ENCODE measurements at places on chromosomes 12 and 14. TPM values are rescaled to one million over a fixed set of nuclear protein-coding genes. Genes with fewer than 3 reads are reported as not detected.
A peak's percentile ranks its signal among the peaks of the same experiment; 100 is the strongest.

DNA sequence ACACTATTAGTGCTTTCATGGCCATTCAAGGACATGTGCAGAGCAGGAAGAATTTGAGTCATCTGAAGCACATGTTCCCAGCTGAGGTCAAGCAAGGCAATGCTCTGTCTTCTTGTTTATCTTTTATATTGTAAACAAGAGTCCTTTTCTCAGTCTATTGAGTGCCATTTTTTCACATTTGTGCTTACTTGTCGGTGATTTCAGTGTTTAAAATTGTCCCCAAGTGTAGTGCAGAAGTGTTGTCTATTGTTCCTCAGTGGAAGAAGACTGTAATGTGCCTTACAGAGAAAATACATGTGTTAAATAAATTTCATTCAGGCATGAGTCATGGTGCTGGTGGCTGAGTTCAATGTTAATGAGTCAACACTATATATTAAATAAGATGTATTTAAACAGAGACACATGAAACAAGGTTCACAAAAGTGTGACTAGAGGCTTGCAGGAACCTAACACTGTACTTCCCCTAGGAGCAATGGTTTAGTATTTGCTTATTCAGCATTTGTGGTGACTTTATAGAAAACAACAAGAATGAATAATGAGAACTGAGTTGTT, 391.1 kb downstream of the LRIG3 start:
- no peaks in the 10 kb centered on the region for H3K36me3 ChIP-seq
- no peak for DNase-seq
- no peak overlapping the region for H3K4me3 ChIP-seq

- no peak overlapping the region for H3K27ac ChIP-seq
- no peaks in the 10 kb centered on the region for H3K27me3 ChIP-seq
- H3K4me1 ChIP-seq: no peaks in the 10 kb centered on the region
- no peak overlapping the region for H3K4me3 ChIP-seq
These were observed 1.3 kb upstream of the WASHC3 start for GRCh38 chr12:102063069-102063468.

DNA sequence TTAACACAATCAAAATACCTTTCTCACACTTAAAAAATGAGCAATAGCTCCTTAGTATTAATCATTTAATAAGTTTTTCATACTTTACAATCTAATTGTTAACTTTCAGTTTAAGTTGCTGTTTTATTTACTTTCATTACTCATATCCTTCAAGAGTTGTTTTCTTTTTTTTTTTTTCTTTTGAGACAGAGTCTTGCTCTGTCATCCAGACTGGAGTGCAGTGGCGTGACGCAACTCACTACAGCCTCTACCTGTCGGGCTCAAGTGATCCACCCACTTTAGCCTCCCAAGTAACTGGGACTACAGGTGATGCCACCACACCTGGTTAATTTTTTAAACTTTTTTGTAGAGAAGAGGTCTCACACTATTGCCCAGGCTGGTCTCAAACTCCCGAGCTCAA, 16.1 kb downstream of the ZBTB1 start:
- no peaks in the 10 kb centered on the region for H3K36me3 ChIP-seq

- H3K27ac ChIP-seq: peak overlapping the region; percentile 16
- peak; percentile 48 for DNase-seq
- H3K27me3 ChIP-seq: no peaks in the 10 kb centered on the region
- H3K36me3 ChIP-seq: no peaks in the 10 kb centered on the region
These were observed 636 bp downstream of the DUSP6 start for GRCh38 chr12:89351489-89352241.

GRCh38 chr14:64213086-64213485, 81.1 kb downstream of the ESR2 start:
- H3K4me3 ChIP-seq: no peak overlapping the region
- peaks cover 22% of the 10 kb centered on the region for H3K4me1 ChIP-seq
- DNase-seq: no peak
- no peak overlapping the region for H3K27ac ChIP-seq
- H3K27me3 ChIP-seq: no peaks in the 10 kb centered on the region

DNA sequence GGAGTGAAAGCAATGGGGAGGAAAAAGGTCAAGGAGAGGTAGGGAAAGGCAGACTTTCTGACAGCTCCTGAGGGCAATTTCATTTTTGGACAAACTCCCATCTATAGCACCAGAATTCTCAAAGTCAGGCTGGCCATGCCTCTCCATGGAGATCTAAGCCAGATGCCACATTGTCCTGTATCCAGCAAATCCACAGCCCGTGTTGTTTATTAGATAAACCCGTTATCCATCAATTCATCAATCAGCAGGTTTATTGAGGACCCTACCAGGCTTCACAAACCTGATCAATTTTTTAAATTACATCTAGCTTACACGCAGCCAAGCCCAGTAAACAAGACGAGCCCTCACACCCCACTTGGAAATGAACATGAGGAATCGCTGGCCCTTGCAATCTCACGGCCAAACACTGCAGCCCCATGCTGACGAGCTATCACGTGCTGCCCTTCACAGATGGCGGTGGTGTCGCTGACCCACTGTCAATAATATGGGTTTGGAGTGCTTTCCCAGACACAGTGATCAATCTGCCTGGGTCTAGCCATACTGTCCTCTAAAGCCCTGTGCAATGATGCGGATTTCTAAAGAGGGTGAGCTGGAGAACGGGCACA, 332.9 kb downstream of the DPF3 start:
- no peaks in the 10 kb centered on the region for H3K4me1 ChIP-seq
- H3K4me3 ChIP-seq: no peak overlapping the region
- H3K36me3 ChIP-seq: no peaks in the 10 kb centered on the region
- H3K27me3 ChIP-seq: no peaks in the 10 kb centered on the region
- DNase-seq: no peak

GRCh38 chr12:64566122-64566521, 44.2 kb upstream of the RASSF3 start:
- no peaks in the 10 kb centered on the region for H3K36me3 ChIP-seq
- H3K4me3 ChIP-seq: no peak overlapping the region
- H3K27ac ChIP-seq: no peak overlapping the region

Gene SLC17A8
- 0.34 TPM for total RNA-seq

DNA sequence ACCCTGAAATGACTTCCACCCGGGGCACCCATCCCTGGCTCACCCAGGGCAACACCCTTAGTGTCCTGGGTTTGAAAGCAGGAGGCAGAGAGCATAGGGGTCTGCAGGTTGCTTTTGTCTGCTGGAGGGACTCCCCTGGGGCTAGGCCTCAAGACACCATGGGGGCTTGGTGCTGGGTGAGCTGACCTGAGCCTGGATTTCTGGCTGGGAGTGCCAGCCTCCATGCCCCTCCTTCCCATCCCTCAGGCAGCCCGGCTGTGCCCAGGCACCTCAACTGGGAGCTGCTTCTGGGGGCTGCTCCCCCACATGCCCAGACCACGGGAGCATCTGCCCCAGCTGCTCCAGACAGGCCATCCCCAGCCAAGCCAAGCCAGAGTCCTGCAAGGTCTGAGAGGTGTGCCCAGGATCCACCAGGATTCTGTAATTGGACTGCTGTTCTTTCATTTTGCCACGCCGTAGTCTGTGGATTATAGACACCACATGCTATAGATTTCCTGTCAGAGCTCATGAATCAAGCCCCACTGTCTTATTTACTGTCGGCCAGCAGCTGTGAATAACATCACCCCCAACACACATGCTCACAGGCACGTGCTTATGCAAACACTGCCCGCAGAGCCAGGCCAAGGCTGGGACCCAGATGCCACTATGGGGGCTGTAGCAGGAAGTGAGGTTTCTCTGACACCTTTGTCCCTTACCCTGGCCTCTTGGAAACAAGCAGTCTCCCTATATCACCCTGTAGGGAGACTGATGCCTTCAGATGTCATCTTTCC, 29.4 kb upstream of the ESRRB start:
- H3K36me3 ChIP-seq: no peaks in the 10 kb centered on the region
- H3K4me1 ChIP-seq: no peaks in the 10 kb centered on the region
- no peak overlapping the region for H3K4me3 ChIP-seq

Gene GYS2
- not detected for total RNA-seq

GRCh38 chr12:113740699-113741098, 225.4 kb downstream of the RBM19 start:
- DNase-seq: no peak
- no peak overlapping the region for H3K27ac ChIP-seq
- no peak overlapping the region for H3K4me3 ChIP-seq

- H3K36me3 ChIP-seq: no peaks in the 10 kb centered on the region
- no peak for DNase-seq
These were observed 830 bp upstream of the LPCAT3 start for GRCh38 chr12:7019043-7019569.

Gene ALX1
- 0.33 TPM for total RNA-seq

DNA sequence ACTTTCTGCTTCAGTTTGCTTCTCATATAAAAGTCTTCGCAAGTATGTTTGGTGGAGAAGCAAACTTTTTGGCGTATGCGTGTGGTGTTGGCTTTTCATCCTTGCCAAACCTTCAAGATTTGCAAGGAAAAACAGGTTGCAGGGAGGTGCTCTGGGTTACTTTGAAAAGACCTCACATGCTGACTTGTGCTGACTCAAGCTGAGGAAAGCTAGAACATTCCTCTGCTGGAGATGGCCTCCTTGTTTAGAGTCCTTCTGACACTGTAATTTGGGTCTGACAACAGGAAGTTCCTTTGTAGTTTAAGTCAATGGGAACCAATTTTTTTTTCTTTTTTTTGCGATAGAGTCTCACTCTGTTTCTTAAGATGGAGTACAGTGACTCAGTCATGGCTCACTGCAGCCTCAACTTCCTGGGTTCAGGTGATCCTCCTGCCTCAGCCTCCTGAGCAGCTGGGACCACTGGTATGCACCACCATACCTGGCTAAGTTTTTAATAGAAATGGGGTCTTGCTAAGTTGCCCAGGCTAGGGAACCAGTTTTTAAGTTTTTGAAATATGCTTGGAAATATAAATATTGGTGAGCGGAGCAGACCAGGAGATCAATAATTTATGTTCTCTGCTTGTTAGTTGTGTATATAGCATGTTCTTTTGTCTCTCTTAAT, 2.6 kb upstream of the ACACB start:
- no peaks in the 10 kb centered on the region for H3K27me3 ChIP-seq
- peaks cover 23% of the 10 kb centered on the region for H3K4me1 ChIP-seq
- no peak overlapping the region for H3K27ac ChIP-seq

Gene ALDH1L2
- 0.83 TPM for total RNA-seq

- no peak for DNase-seq
- no peaks in the 10 kb centered on the region for H3K27me3 ChIP-seq
These were observed 3.5 kb upstream of the GYS2 start for GRCh38 chr12:21608196-21608595.

Gene DNAJC22
- total RNA-seq: 0.38 TPM

Gene TSPAN9
- 34.0 TPM for total RNA-seq

Gene GLIPR1
- 35.9 TPM for total RNA-seq

DNA sequence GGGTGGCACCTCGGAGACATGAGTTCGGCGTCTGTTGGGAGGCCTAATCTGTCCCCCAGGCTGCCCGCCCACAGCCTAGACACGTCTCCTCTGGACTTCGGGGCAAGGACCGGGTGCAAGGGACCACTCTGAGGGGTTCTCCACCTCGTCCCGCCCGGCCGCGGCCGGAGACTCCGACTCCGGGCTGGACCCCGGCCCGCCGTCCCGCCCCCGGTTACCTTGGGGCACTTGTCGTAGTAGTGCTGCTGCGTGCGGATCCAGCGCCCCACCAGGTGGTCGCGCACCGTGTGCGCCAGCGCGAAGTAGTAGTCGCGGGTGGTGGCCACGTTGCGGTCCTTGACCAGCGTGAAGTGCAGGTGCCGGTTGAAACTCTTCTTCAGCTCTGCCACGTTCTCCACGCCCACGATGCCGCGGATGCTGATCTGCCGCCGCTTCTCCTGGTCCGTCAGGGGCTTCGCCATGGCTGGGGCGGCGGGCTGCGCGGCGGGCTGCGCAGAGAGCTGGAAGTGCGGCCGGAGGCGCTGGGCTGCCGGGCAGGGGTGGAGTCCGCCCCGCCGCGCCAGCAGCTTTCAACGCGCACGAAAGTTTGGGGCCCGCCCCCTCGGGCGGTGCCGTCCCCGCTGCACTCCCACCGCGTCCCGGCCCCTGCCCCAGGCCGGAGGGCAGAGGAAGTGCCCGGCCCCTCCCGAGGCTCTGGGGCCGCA, at the start of gene PYGL:
TSS of gene PYGL (minus strand) at position 541 of the 704 bp plus-strand sequence. CDS start at position 461, 80 bp downstream.
- no peaks in the 10 kb centered on the region for H3K36me3 ChIP-seq
- peak; percentile 75 for DNase-seq
- peak within 1 kb of the TSS; percentile 89 for H3K4me3 ChIP-seq
- peaks cover 3% of the 10 kb centered on the region for H3K4me1 ChIP-seq
- no peaks in the 10 kb centered on the region for H3K27me3 ChIP-seq

Gene OR4N5
- total RNA-seq: not detected

GRCh38 chr12:106865683-106866082, 90.0 kb upstream of the TMEM263 start:
- DNase-seq: no peak
- no peak overlapping the region for H3K4me3 ChIP-seq
- H3K36me3 ChIP-seq: no peaks in the 10 kb centered on the region
- no peaks in the 10 kb centered on the region for H3K27me3 ChIP-seq
- peaks cover 3% of the 10 kb centered on the region for H3K4me1 ChIP-seq

Gene PLD4
- total RNA-seq: 1.1 TPM

DNA sequence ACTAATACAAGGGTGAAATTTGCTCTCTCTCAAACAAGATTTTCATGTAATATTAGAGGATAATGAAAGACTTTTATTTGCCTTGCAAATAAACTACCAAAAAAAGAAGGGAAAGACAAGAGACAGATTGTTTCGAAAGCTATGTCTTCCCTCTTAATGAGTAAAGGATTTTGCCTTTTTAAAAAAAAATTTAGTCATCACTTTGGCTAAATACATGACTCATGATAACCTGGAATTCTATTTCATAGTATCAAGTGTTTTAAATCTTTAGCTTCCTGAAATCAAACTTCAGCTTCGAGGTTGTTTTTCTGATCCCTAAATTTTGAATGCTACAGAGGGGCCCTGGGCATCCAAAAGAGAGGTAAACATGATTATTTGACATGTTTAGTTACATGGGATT, 144.4 kb downstream of the CCDC59 start:
- H3K4me1 ChIP-seq: no peaks in the 10 kb centered on the region
- H3K36me3 ChIP-seq: no peaks in the 10 kb centered on the region
- H3K4me3 ChIP-seq: no peak overlapping the region

- no peaks in the 10 kb centered on the region for H3K36me3 ChIP-seq
- no peak overlapping the region for H3K27ac ChIP-seq
- H3K27me3 ChIP-seq: no peaks in the 10 kb centered on the region
- DNase-seq: no peak
These were observed 29.8 kb downstream of the YY1 start for GRCh38 chr14:100268591-100269207.

Gene DBX2
- not detected for total RNA-seq

Gene FBXO21
- total RNA-seq: 106 TPM

Gene KIAA0586
- 13.7 TPM for total RNA-seq

DNA sequence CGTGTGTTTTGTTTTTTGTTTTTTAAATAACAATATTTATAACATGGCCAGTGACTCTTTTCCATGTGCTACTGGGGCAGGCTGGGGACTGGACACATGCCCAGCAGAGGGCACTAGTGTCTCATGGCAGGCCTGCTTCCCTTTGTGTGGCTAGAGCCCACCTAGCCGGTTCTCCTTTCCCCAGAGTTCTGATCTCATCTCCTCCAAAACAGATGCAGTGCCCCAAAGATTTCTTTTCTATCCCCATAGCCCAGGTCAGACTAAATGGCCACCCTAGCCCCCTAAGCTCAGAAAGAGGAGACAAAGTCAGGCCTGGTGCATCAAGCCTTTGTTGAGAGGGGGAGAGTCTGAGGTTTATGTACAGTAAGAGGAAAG, 21.2 kb downstream of the PRPF40B start:
- no peaks in the 10 kb centered on the region for H3K4me1 ChIP-seq
- H3K27ac ChIP-seq: peak overlapping the region; percentile 49
- H3K4me3 ChIP-seq: no peak overlapping the region
- DNase-seq: peak; percentile 89

- H3K4me3 ChIP-seq: no peak overlapping the region
- no peaks in the 10 kb centered on the region for H3K27me3 ChIP-seq
- no peaks in the 10 kb centered on the region for H3K36me3 ChIP-seq
- H3K27ac ChIP-seq: no peak overlapping the region
These were observed 184.2 kb downstream of the TMTC2 start for GRCh38 chr12:82870771-82871377.
